ENCODE measurements at places on chromosomes 11 and 22.

DNA sequence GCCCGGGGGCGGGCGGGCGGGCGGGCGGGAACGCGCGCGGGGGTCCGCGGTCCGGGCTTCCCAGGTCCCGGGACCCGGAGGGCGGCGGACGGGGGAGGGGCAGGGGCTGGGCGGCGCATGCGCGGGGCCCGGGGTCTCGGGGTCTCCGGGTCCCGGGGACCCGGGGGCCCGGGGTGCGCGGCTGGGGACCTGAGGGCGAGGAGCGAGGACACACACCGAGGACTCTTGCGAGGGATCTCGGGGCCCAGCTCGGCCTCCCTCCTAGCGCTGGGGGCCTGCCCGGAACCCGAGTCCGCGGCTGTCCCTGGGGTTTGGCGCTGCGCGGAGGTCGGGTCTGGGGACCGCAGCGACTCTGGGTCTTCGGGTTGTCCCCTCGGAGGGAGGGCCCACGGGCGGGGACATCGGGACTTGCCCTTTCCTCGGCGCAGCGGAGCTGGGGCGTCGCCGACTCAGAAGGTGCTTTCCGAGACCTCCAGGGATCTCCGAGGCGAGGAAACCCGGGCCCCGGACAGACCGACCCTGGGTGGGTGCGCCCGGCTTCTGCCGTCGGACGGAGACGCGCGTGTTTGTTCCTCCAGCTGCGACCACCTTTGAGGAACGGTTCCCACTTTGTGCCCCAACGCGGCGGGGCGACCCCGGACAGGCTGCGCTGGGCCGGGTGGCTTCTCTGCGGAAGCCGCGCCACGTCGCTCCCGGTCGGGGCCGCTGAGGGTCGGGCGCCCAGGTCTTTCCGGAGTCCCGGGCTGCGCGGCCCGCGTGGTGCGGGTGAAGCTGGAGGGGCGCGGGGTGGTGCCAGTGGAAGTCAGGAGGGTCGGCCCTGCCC, 540 bp downstream of the PPARA start:
- DNase-seq, result peak; percentile 91

DNA sequence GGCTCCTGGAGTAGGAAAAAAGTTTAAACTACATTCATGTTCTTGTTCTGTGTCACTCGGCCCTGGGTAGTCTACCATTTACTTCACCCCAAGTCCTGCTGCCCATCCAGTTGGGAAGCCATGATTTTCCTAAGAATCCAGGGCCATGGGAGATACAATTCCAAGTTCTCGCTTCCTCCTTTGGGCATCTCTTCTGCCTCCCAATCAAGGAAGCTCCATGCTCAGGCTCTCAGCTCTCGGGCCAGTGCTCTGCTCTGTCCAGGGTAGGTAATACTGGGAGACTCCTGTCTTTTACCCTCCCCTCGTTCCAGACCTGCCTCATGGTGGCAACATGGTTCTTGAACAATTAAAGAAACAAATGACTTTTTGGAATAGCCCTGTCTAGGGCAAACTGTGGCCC, 60.6 kb downstream of the TIMP3 start:
- no peak for DNase-seq

- DNase-seq, result peak; percentile 22
These were observed 122.6 kb upstream of the SERPIND1 start for GRCh38 chr22:20651286-20651685.

DNA sequence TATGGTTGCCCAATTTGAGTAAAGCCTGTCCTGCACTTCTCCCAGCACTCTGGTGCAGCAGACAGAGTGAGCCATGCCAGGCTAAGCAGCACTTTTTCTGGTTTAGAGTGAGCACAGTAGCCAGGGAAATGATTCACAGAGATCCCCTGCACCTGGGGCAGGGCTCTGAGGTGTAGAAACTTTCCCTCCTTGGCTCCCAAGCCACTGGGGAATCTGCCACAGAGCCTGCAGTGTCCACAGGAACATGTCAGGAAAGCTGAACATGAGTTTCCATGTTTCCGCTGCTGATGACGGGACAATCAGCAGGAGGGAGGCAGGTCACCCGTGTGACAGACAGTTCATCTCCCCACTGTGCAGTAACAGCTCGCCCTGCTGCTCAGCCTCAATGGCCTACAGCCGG, 429.9 kb upstream of the B3GAT1 start:
- no peak for DNase-seq
